ENCODE measurements at places on chromosomes 3 and 15.

GRCh38 chr15:57591237-57591821, 375 bp upstream of the MYZAP start:
- DNase-seq = no peak

DNA sequence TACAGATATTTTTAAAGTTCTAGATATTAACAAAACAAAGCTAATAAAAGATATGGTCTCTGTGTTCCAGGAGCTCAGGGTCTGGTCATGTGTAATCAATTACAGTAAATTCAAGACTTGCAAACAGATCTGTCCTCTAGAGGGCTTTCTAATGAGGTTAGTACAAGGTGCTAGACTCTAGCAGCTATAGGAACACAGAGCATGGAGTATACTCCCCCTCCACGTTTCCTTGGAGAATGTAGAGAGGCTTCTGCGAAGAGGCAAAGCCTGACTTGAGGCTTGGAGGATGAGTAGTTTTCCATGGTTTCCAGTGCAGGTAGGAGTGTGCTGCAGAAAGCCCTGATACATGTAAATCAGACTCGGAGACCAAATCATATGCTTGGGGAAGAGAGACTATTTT, 32.7 kb upstream of the DLG1 start:
- DNase-seq = no peak

DNA sequence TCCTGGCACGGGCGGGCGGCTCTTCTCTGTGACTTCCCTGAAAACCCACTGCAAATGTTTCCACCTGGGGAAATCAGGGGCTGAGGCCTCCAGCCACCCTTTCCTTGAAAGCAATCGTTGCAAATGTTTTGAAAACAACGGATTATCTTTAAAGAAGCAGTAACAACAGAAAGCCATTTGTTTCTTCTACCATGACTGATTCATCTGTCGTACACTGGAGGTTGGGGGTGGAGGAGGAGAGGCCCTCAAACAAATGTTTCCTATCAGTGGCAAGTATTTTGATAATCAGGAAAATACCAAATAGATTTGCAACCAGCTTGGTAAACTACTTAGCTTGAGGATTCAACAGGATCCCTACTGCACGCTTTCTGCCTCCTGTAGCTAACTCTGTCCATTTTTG, 114.9 kb downstream of the PDZRN3 start:
- DNase-seq = no peak

GRCh38 chr3:138157743-138158142, 17.0 kb downstream of the DBR1 start:
- DNase-seq = no peak

DNA sequence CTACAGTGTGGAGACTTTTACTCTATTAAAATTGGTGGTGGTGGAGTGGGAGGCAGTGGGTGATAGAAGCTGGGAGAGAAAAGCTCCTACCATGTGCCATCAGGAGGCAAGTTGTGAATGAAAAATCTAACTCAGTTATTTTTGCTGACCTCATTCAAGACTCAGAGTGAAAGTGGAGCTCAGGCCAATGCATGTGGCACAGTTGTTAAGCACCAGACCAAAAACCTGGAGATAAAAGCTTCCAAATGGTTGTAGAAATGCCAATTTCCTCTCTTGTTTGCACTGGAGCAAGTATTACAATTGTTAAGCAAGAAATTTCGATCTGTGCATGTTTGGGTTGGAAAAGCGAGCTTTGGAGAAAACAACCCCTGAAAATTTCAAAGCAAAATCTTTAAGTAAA, 81.5 kb upstream of the PRICKLE2 start:
- no peak for DNase-seq

DNA sequence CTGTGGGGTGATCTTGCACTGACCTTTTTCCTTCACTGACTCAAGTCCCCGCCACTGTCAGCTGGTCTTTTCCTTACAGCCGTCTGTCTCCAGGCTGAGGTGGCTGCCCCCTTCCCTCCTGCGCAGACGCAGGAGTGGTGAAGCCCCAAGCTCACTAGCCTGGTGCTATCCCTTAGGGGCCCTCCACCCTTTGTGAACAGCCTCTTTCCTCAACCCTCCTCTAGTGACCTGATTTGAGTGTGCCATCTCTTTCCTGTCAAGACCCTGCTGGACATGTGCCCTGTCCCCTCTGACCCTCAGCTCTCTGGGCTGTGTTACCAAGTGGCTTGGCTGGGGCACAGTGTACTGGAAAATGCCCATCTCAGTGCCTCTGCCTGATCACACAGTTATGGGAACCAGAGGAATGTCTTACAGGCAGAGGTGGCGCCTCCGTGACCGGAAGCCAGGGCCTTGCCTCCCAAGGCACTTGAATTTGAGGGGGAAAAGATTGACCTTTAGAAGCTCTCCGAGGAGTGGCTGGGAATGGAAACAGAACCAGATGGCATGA, 8.7 kb downstream of the KBTBD13 start:
- DNase-seq = no peak

- DNase-seq = no peak
These were observed 6.6 kb downstream of the OXTR start for GRCh38 chr3:8762607-8763377.

GRCh38 chr15:45457641-45458539, 64.7 kb downstream of the SLC30A4 start:
- peak; percentile 45 for DNase-seq

DNA sequence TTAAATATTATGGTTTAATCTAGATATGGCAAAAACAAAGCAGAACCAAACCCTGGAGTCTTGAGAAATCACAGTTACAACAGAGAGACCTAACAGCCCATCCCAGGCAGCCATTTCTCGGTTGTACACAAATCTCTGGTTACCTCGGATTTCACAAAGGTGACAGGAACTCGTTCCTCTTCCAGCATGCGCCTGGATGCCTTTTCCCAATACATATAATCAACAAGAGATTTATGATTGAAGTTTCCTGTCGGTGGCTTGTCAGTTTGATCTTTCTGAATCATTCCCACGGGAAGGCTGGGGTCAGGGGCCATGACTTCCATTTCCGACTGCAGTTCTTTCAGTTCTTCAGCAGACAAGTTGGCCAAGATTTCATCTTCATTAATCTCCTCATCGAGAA, 445 bp downstream of the LMOD3 start:
- no peak for DNase-seq

GRCh38 chr15:70633991-70634390, 129.4 kb downstream of the UACA start:
- DNase-seq = no peak

DNA sequence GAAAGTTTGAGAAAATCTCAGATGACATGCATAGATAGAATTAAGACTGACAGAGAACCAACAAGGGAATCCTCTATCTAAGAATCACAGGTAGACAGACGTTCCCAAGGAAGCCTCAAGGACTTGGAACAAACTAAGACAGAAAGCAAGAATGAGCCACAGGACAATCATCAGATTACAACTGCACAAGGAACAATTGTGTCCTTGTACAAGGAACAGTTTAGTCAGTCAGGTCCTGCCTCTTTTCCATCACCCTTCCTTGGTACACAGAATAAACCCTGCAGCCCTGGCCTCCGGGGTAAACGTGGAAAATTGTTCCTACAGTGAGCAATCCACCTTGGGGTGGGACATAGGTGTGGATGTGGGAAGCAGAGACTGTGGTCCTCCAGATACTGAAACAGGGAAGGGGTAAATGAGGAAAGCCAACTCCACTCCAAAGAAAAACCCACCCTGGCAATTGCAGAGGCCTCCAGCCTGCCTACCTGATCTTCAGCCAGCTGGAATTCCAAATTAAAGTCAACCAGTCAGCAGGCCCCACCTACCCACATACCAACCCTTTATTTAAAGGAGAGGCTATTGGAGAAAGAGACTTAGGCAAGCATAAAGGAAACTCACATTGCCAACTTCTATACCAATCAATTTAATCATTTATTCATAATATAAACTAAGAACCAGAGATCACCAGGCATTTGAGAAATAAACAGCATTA, 73.4 kb downstream of the ULK4 start:
- no peak for DNase-seq

DNA sequence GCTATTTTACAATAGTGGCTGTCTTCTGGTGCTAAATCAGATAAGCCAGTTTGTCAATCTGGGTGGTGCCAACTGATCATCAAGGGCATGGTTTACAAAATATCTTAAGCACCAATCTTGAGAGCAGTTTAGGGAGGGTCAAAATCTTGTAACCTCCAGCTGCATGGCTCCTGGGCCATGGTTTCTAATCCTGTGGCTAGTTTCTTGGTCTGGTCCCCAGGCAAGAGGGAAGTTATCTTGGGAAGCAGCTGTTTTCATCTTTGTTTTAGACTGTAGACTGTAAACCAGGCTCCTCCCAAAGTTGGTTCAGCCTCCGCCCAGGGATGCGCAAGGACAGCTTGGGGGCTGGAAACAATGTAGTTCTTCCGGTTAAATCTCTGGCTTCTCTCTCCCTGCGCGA, 166.8 kb downstream of the IL1RAP start:
- no peak for DNase-seq
